Lung (tissue), 17 donors: ENCODE measurements at places on chromosomes 5 and 9. TPM values are rescaled to one million over a fixed set of nuclear protein-coding genes. Genes with fewer than 3 reads are reported as not detected.
A peak's percentile ranks its signal among the peaks of the same experiment; 100 is the strongest.

DNA sequence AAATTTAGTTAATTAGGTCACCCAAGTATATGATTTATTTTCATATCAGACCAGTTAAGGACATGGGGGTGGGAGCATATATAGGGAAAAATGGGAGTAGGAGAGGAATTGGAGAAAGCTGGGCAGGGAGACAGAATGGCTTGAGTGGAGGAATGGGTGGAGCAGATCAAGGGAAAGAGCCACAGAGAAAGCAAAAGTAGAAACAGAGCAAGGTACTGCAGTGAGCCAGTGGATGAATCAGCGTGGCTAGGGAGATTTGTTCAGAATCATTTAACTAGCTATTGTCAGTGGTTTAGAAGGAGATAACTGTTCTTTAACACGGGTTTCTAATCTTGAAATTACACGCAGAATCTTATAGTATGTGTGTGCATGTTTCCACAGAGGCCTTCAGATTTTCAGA, 37.4 kb downstream of the SNX24 start:
- H3K4me3 ChIP-seq = no peak overlapping the region
- DNase-seq = no peak
- no peak overlapping the region for H3K27ac ChIP-seq

GRCh38 chr5:116613445-116613844, 38.8 kb upstream of the SEMA6A start:
- no peak overlapping the region for H3K27ac ChIP-seq
- no peak overlapping the region for H3K4me3 ChIP-seq
- H3K4me1 ChIP-seq = peaks cover 21% of the 10 kb centered on the region
- DNase-seq = no peak
- no peaks in the 10 kb centered on the region for H3K27me3 ChIP-seq

- no peaks in the 10 kb centered on the region for H3K36me3 ChIP-seq
- no peak overlapping the region for H3K4me3 ChIP-seq
- no peaks in the 10 kb centered on the region for H3K4me1 ChIP-seq
- no peak for DNase-seq
- H3K27ac ChIP-seq = no peak overlapping the region
- H3K27me3 ChIP-seq = no peaks in the 10 kb centered on the region
Measured at GRCh38 chr5:68353605-68354004, 138.0 kb downstream of the PIK3R1 start.

SOWAHA gene
- polyA plus RNA-seq = 0.06 TPM

DNA sequence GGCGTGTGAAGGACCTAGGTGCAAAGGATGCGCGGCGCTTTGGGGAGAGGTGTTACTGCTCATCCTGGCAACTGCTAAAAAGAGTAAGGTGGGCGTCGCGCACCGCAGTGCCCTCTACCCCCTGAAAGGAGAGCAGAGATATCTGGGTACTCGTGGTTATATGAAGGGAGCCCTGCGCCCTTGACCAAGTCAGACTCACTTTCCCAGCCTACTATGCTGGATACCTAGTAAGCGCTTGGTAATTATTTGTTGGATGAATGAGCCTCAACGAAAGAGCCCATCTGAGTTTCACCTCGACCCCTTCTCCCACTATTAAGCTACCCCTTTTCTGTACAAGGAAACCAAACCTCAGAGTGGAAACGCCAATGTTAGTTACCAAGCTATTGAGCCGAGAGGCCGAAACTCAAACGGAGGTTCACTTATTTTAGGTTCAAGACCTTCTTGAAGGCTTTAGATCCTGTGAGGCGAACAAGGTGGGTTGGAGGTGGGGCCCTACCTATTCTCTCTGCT, 8.0 kb downstream of the LHX6 start:
- H3K36me3 ChIP-seq = no peaks in the 10 kb centered on the region
- DNase-seq = peak; percentile 36
- no peaks in the 10 kb centered on the region for H3K27me3 ChIP-seq

GABRA1 gene
- not detected for polyA plus RNA-seq

FOXD4L3 gene
- polyA plus RNA-seq = not detected

- no peaks in the 10 kb centered on the region for H3K36me3 ChIP-seq
- no peak for DNase-seq
- no peak overlapping the region for H3K27ac ChIP-seq
- no peak overlapping the region for H3K4me3 ChIP-seq
- no peaks in the 10 kb centered on the region for H3K27me3 ChIP-seq
Measured at GRCh38 chr9:73234008-73234360, 82.3 kb downstream of the ANXA1 start.

RNF224 gene
- 0.24 TPM for polyA plus RNA-seq

- H3K27me3 ChIP-seq = no peaks in the 10 kb centered on the region
- no peak for DNase-seq
- H3K4me3 ChIP-seq = no peak overlapping the region
- no peaks in the 10 kb centered on the region for H3K36me3 ChIP-seq
- no peak overlapping the region for H3K27ac ChIP-seq
Measured at GRCh38 chr5:35117967-35118366, 70.2 kb upstream of the AGXT2 start.

DNA sequence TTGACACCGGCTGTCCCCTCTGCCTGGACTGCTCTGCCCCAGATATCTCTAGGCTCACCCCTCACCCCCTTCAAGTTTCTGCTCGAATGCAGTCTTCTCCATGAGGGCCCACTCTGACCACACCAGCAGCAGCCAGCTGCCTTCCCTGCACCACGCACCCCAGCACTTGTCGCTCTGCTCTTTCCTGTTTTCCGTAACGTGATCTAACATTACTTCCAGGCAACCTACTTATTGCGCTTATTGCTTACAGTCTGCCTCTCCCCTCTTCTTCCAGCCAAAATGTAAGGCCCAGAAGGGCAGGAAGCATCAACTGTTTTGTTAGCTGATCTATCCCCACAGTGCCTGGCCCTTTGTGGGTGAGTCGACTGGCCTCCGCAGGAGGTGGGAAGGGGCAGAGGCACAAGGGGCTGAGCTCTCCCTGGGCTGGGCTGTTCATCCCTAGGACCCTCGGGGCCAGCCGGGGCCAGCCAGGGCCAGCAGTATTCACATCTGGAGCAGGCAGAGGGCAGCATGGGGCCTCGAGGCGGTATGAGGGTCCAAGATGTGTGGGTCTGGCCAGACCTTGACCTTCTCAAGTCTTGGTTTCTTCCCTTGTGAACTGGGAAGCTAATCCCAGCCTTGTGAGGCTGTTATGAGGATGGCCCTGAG, 11.6 kb upstream of the DBN1 start:
- peaks cover 18% of the 10 kb centered on the region for H3K36me3 ChIP-seq
- H3K27me3 ChIP-seq = no peaks in the 10 kb centered on the region
- no peak for DNase-seq
- H3K4me3 ChIP-seq = no peak overlapping the region

- peak; percentile 89 for DNase-seq
- peaks cover 4% of the 10 kb centered on the region for H3K4me1 ChIP-seq
- H3K27me3 ChIP-seq = no peaks in the 10 kb centered on the region
- H3K36me3 ChIP-seq = peaks cover 13% of the 10 kb centered on the region
- H3K4me3 ChIP-seq = no peak overlapping the region
Measured at GRCh38 chr5:113024076-113024697, 47.6 kb downstream of the DCP2 start.

PSMB7 gene
- polyA plus RNA-seq = 194 TPM

GRCh38 chr5:106451998-106452397, 1218.7 kb downstream of the EFNA5 start:
- no peaks in the 10 kb centered on the region for H3K36me3 ChIP-seq
- no peak for DNase-seq
- no peaks in the 10 kb centered on the region for H3K27me3 ChIP-seq
- no peaks in the 10 kb centered on the region for H3K4me1 ChIP-seq

DNAH5 gene
- polyA plus RNA-seq = 2.7 TPM

GRCh38 chr5:1217596-1218206, 7.5 kb upstream of the SLC6A18 start:
- no peaks in the 10 kb centered on the region for H3K36me3 ChIP-seq
- no peaks in the 10 kb centered on the region for H3K27me3 ChIP-seq
- no peak overlapping the region for H3K4me3 ChIP-seq
- no peak overlapping the region for H3K27ac ChIP-seq
- no peaks in the 10 kb centered on the region for H3K4me1 ChIP-seq
- no peak for DNase-seq

DNA sequence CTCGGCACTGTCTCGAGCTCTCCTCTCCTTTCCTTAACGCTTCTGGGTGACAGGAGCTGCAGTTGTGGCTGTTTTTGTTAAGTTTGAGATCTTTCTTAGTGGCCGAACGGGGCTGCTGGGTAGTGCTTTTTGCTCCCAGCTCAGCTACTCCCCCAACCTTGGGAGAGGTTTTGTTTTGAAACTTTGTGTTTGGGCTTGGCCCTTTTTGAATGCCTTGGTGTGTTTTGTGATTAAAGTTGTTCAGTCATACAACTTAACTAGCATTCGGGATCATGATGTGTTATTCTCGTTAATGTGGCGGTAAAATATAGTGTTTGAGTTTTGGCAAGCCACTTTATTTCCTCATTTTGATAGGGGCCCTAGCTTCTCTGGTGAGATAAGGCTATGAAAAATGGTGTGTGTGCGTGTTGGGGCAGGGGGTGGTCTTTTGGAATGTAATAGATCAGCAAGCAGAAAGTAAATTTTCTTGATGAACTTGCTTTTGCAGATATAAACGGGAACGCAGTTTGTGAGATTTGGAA, 1.1 kb downstream of the KDM3B start:
- peak overlapping the region; percentile 84 for H3K4me3 ChIP-seq
- peaks cover 20% of the 10 kb centered on the region for H3K4me1 ChIP-seq
- peak overlapping the region; percentile 92 for H3K27ac ChIP-seq
- peak; percentile 80 for DNase-seq

GRCh38 chr5:17443333-17444130, 54.5 kb upstream of the TAF11L2 start:
- no peaks in the 10 kb centered on the region for H3K27me3 ChIP-seq
- H3K36me3 ChIP-seq = no peaks in the 10 kb centered on the region
- no peak for DNase-seq
- no peak overlapping the region for H3K27ac ChIP-seq
- H3K4me3 ChIP-seq = no peak overlapping the region

CARD6 gene
- polyA plus RNA-seq = 6.2 TPM

- H3K27me3 ChIP-seq = no peaks in the 10 kb centered on the region
- no peak for DNase-seq
- H3K27ac ChIP-seq = no peak overlapping the region
Measured at GRCh38 chr5:4941957-4942830, 197.9 kb upstream of the ADAMTS16 start.

DNA sequence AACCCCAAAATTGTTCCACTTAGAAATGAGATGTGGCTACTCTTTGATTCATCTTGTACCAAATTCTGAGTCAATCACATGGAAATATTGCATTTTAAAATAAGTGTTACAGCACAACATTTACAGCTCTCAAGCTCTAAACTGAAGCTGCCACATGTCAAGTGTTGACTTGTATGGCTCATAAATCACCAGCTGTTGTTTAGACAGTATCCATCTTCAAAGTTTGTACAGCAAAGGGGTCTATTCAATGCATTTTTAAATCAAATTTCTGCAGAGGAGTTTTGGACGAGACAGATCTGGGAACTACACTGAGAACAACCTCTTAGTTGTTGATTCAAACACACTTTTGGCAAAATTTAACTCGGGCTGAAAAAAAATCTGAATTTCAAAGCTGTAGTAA, 31.4 kb downstream of the CHSY3 start:
- no peak overlapping the region for H3K4me3 ChIP-seq
- DNase-seq = no peak

CCIN gene
- 0.12 TPM for polyA plus RNA-seq

DNA sequence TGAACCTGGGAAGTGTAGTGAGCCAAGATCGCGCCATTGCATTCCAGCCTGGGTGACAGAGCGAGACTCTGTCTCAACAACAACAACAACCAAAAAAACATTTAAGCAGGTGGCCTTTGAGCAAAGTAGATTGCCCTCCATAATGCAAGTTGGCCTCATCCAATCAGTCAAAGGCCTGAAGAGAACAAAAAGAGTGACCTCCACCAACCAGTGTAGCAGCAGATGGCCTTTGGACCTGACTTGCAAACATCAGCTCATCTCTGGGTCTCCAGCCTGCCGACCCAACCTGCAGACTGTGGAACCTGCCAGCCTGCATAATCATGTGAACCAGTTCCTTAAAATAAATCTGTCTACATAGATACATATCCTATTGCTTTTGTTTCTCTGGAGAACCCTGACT, 7.5 kb downstream of the FRRS1L start:
- H3K27ac ChIP-seq = no peak overlapping the region
- H3K4me3 ChIP-seq = no peak overlapping the region
- no peaks in the 10 kb centered on the region for H3K4me1 ChIP-seq
- H3K36me3 ChIP-seq = no peaks in the 10 kb centered on the region

SCGB3A2 gene
- polyA plus RNA-seq = 2,733 TPM

- no peak overlapping the region for H3K27ac ChIP-seq
- no peaks in the 10 kb centered on the region for H3K36me3 ChIP-seq
- H3K4me3 ChIP-seq = no peak overlapping the region
- no peaks in the 10 kb centered on the region for H3K27me3 ChIP-seq
- H3K4me1 ChIP-seq = peaks cover 14% of the 10 kb centered on the region
- DNase-seq = no peak
Measured at GRCh38 chr5:67000794-67001475, 195.7 kb downstream of the CD180 start.

DNA sequence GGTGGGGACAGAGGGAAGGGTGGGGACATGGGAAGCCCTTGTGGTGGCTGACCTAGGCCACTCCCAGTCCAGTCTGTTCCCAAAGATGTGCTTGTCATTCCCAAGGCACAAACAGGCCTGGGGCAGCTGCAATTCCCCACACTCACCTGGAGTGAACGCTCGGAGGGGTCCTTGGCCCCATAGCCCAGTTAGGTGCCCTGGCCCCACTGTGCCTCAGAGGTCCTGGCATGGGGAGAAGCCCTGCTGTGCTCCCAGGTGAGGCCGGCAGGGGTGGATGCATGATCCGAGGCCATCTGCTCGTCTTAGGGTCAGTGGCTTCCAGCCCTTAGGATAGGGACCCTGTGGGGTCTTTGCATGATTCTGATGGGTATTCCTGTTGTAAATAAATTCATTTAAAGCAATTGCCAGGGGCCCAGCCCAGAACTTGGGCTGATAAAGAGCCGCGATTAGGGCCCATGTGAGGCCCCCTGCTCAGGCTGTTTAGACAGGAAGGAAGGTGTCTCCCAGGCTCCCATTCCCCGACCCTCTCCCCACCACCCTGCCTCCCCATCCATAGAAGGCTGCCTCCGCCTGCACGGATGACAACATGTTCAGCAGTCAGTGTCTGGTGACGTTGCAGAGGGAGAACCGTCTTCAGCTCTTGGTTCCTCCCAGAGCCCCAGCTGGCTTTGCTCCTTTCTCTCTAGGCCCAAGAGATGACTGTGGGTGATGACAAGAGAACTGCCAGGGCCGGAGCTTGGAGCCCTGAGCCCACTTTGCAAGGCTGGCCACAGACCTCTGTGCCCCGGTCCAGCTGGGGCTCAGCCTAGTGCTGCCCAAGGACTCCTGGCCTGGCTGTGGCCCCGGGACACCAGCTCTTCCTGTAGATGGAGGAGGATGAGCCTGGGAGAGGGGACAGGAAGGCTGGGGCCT, 28.4 kb upstream of the IRX4 start:
- peaks cover 10% of the 10 kb centered on the region for H3K27me3 ChIP-seq
- H3K27ac ChIP-seq = no peak overlapping the region

GRCh38 chr9:132589148-132590036, 7.0 kb downstream of the BARHL1 start:
- no peak for DNase-seq
- no peaks in the 10 kb centered on the region for H3K4me1 ChIP-seq
- H3K27ac ChIP-seq = no peak overlapping the region
